Mammary epithelial cell (primary cell): ENCODE measurements at places on chromosomes 3 and 15.

DNA sequence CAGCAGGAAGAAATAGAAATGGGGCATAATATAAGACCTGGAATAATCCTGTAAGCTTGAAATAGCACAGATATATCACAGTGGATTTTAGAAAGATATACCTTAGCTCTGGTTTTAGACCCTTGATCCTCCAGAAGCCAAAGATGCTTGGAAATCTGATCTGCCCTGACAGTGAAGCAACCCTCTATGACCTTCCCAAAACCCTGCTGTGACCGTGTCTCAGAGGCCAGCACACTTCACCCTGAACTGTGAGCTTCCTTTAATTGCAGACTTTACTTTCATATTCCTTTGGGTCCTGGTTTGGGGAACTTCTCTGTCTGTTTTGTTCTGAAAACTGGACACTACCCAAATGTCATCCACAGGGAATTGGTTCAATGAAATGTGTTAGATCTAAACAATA is 13.0 kb downstream of the MECOM start:
- DNase-seq: no peak

DNA sequence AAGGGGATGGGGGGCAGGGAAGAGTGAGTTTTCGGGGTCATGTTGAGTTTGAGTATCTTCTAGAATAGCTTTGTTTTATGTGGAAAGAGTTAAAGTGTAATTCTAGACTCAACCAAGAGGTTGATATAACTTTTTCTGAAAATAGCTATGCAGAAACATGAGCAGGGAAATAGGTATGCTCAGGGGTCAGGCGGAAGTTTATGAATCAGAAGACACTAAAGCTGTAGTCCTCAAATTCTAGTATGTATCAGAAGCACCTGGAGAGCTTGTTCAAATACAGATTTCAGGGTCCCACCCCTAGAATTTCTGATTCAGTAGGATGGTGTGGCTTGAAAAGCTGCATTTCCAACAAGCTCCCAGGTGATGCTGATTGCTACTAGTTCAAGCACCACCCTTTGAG is 37.6 kb upstream of the UBE2E2 start:
- no peak for DNase-seq

DNA sequence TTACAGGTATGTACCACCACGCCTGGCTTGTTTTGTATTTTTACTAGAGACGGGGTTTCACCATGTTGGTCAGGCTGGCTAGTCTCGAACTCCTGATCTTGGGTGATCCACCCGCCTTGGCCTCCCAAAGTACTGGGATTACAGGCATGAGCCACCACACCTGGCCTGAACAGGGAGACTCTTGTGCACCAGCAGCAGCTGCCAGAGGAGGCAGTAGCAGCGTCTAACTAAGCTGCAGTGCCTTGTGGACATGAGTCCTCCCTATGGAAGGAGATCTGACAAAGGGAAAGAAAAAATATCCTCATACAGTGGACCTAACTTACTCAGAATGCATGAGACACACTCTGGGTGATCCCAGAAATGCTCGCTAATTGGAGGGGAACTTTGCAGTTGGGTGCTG is 36.8 kb upstream of the NEO1 start:
- no peak for DNase-seq

GRCh38 chr15:74384881-74385643 is 17.6 kb upstream of the CYP11A1 start:
- DNase-seq: peak; percentile 96

- DNase-seq: no peak
Observed at GRCh38 chr3:169604118-169604517, 59.4 kb downstream of the MECOM start.

DNA sequence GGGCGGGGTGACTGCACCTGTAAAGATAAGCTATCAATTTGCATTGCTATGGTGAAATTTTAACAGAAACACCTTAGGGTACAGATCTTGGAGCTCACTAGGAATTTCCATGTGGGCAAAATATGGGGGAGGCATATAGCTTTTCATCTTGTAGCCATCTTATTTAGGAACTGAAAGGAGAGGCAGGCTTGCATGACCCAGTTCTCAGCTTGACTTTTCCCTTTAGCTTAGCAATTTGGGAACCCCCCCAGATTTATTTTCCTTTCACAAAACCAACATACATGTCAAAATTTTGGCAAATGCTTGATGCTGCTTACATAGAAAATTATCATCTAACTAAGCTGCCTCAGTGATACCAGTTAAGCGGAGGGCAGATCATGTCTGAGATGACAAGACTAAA is 55.0 kb upstream of the EIF1B start:
- DNase-seq: no peak

DNA sequence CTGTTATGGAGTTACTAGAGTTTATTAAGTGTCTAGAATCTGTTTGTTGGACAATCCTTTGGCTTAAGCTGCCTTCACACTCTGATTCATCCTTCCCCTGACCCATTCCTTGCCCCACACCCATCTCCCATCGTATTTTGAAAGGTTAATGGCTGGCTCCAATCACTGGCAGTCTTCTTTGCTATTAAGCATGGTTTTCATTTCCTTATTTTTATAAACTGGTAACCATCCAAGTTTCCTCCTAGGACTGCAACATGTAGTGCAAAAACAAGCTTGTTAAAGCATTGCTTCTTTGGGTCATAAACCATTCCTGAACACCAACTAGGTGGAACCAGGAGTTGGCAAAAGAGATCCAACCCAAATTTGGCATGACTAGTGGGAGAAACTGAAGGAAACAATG is 148.4 kb downstream of the DTWD1 start:
- no peak for DNase-seq

- DNase-seq: no peak
Observed at GRCh38 chr15:78841376-78841706, 30.1 kb upstream of the ADAMTS7 start.

DNA sequence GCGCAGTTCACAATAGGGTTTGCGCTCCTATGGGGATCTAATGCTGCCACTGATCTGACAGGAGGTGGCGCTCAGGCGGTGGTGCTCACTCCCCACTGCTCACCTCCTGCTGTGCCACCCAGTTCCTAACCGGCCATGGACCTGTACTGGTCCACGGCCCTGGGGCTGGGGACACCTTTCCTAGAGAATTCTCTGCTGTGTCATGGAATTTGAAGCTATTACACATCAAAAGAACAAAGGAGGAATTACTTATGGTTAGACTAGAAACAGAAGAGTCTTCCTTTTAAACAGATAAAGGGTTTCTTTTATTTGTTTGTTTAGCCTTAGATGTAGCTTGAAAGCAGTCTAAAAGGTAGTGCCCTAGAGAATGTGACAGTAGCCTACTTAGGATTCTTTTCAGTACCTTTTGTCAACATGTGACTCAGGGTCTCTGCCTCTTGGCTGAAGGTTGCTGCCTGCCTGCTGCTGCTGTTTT is 50.3 kb downstream of the PAK2 start:
- DNase-seq: no peak

DNA sequence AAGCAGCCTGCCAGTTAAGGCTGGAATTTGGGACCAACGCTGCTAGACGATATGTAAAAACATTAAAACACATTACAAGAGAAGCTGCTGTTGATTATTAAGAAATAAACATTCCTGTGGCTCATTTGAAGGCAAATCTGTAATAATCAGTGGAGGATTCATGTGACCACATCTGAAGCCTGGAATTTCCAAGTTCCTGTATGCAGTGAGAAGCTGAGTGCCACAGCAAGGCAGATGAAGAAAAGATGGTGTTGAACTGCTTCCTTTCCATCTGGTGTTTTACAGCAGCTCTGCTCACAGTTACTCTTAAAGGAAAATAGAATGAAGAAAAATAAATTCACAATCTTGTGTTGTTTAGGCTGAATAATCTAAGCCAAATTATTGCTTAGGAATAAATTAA is 139.3 kb upstream of the ROBO2 start:
- DNase-seq: no peak

GRCh38 chr3:128994581-128995546 is 988 bp upstream of the CFAP92 start:
- DNase-seq: no peak

- DNase-seq: no peak
Observed at GRCh38 chr3:143952569-143953072, 19.0 kb upstream of the DIPK2A start.

DNA sequence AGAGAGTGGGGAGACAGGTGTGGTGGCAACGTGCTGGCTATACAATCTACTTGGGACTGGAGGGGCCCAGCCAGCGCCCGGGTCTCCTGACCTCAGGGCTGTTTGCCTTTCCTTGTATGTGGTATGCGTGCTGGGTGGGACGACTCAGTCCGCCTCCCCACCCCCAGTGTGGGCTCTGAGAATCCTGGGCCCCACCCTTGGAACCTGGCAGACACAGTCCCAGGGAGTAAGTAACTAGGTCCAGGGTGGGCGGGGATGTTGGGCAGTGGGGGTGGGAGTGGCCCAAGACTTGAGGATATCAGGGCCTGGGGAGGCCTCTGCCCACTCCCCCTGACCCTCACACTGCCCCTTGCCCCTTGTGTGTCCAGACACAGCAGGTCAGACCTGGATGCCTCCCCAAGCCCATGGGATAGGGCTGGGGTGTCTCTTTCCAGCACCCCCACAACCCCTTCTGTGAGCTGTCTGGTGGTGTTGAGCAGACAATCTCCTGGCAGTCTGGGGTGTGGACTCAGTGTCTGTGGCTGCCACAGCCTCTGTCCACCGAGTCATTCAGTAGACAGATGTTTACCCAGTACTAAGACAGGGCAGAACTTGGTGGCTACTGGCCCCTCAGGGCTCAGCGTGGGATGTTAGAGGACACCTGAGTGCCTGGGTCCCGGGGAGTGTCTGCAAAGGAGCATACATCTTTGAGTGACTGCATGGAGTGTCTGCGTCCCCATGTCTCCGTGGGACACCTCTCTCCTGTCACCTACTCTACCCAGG is 1.3 kb downstream of the CHST13 start:
- DNase-seq: no peak

- no peak for DNase-seq
Observed at GRCh38 chr3:138284957-138285477, 44.6 kb downstream of the NME9 start.

GRCh38 chr15:39756806-39757522 is 25.7 kb downstream of the FSIP1 start:
- DNase-seq: peak; percentile 18

GRCh38 chr15:74775132-74775562 is 6.7 kb upstream of the CSK start:
- no peak for DNase-seq

GRCh38 chr3:105960381-105960780 is 91.6 kb upstream of the CBLB start:
- DNase-seq: no peak

GRCh38 chr3:105747060-105747541 is 121.7 kb downstream of the CBLB start:
- DNase-seq: peak; percentile 41

DNA sequence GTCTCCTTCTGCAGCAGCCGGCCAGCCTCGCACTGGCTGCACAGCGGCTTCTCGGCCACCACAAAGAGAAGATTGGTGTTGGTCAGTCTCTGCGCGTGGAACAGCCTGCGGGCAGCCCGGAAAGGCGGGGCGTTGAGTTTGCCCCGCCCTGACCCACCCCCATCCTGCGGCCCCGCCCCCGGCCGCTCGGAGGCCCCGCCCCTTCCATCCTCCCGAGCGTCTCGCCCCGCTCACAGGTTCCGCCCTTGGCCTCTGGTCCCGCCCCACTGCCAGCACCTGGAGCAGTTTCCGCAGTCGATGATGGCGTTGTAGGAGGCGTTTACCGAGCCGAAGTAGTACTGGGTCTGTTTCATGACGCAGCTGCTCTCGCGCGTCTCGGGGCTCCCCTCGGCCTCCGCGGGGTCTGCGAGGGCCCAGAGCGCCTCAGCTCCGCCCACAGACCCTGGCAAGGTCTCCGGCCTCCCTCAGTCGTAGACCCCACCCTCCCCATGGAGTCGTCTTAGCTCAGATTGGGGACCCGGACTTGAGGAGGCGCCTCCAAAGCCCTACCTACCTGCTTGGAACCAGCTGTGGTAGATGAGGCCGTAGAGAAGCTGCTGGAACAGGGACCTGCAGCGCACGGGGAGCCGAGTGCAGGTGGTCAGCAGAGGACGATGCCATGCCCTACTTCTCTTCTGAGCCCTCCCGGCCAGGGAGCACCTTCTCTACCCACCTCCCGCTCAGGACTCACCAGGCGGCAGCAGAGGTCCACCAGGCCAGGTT is 5.9 kb upstream of the TMEM115 start:
- peak; percentile 85 for DNase-seq

- DNase-seq: peak; percentile 71
Observed at GRCh38 chr15:43249699-43250203, 17.0 kb downstream of the TGM5 start.

GRCh38 chr3:159191447-159191846 is 389.6 kb downstream of the MFSD1 start:
- DNase-seq: peak; percentile 74

DNA sequence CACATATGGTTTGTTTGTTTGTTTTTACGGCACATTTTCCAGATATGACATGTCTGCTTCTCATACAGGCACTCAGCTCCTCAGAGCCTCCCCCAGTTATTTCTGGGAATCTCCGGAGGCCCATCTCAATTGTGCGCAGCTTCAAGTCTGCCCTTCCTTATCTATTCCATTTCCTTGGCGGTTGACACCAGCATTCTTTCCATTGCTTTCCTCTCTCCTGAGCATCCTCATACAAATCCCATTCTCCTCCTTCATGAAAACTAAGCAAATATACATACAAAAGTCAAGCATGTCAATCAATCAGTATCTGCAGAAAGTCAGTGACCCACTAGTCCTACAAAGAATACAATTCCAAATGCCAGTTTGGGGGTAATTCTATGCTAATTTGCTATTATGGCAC is 166.7 kb downstream of the SQOR start:
- DNase-seq: no peak

DNA sequence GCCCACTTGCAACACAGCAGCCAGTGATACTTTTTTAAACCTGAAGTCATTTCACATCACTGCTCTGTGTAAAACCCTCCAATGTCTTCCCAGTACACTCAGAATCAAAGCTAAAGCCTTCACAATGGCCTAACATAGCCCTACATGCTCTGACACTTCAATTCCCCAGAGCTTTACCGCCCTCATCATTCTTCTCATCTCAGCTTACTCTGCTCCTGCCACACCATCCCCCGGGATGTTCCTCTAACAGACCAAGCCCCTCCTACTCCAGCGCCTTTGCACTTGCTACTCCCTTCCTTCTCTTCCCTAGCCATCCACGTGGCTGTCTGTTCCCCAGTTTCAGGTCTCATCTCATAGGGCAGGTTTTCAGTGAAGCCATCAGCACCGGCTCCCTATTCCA is 194.0 kb downstream of the SSR3 start:
- no peak for DNase-seq

DNA sequence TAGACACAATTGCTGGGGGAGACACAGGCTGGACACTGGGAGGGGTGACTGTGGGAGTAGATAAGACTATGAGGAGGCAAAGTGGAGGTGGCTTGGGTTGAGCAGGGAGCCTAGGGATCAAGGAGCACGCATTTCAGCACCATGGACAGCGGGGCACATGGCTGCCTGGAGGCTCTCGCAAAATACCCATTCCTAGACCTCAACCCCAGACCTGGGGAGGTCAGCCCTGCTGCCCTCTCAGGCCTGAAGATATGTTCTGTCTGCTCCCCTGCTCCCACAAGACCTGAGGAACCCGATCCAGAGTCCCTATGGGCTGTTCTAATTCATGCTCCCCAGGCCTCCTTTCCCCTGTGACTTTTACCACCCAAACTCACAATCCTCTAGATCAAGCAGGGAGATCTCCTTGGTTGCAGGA is 16.0 kb upstream of the CPEB1 start:
- peak; percentile 31 for DNase-seq
